ENCODE measurements at places on chromosomes 7 and 10.

- DNase-seq, result no peak
Measured at GRCh38 chr7:94335586-94335985, 59.1 kb upstream of the COL1A2 start.

DNA sequence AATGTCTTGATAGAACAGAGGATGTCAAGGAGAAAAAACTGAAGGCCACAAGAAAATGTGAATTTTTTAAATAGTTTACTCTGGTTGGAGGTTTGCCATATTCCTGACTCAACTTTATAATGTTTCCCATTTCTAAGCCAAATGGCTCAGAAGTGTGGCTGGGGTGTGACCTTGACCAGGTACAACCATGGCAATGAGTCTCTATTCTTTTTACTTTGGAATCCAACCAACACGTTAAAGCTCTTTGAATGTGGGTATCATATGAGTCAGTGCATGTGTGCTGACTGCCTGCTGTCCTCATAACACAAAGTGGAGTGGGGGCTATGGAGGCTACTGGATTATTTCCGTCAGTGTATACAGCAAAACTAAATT lies 33.5 kb upstream of the DLD start:
- DNase-seq, result no peak

GRCh38 chr7:93148144-93148543 lies at the start of gene SAMD9L:
TSS of gene SAMD9L (minus strand) at chr7:93148385. CDS start at chr7:93135971, 12,414 bp downstream.
- no peak for DNase-seq

DNA sequence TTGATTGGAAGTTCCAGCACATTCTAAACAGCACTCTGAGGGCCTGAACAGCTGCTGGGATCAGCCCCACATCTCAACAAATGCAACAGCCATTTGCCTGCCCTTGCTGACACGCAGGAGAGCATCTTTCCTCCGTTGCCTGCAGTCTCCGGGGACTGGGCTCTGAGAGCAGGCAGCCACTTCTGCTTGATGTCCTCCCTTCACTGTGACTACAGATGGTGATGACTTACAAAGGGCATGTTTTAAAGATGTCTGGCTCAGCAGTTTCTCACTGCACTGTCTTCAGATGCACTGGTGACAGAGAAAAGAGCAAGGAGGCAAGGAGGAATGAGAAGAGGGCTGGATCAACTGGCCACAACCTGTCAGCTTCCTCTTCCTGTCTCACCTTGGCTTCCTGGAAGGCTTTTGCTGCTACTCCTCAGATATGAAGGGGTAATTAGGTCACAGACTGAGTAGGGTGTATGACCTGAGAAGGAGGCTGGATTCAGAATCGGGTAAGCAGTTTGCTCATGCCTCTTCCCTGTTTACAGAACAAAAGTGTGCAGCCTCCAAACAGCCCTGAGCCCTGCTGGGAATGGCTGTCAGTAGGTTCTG lies 143.5 kb upstream of the GHITM start:
- DNase-seq, result no peak

DNA sequence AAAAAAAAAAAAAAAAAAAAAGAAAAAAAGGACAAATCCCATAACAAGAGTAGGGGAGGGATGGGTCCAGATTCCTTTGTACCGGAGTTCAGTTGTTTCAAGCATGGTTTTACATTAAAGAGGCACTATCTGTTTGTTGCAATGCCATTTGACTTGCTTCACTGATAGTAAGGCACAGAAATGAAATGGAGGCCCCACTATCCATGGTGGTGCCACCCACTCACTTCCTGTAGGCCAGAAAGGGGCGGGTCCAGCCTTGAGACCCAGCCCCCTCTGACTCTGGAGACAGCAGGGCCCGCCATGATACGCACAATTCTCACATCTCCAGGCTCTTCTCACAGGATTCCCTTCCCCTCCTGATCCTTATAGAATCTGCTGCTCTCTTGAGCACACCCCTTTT lies 100.0 kb downstream of the CLEC2L start:
- DNase-seq, result no peak

DNA sequence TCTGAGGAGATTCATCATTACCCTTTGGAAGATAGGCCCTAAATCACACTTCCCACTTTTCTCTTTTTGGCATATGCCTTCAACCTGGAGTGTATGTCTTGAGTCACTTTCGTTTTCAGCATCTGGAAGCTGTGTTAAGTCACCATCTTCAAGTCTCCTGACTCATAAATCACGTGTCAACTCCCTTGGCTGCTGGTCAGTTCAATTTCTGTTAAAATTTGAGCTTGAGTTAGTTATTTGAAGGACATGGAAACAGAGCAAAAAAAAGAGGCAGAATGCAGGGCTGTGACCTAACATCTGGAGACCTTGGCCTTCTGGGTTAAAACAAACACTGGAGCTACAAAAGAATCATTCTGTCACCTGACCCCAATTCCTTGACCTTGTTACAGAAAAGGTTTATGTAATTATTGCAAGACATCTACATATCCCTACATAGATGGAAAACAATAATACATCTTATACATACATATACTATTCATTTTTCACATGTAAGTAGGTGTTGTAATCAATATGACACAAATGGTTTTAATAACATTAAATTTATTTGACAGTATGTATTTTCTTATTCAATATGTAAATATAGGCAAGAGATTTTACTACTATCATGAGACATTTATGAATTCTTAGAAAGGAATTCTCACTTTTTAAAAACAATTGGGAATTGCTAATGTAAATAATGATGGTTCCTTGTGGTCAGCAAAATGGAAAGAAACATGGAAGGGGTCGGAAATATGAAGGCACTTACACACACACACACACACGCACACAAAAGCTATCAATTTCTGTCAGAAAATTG lies 169.7 kb upstream of the PHYHIPL start:
- peak; percentile 13 for DNase-seq

- DNase-seq, result no peak
Measured at GRCh38 chr7:7274782-7275181, 92.4 kb downstream of the C1GALT1 start.

GRCh38 chr10:74084955-74085354 lies 65.7 kb downstream of the AP3M1 start:
- DNase-seq, result peak; percentile 21

DNA sequence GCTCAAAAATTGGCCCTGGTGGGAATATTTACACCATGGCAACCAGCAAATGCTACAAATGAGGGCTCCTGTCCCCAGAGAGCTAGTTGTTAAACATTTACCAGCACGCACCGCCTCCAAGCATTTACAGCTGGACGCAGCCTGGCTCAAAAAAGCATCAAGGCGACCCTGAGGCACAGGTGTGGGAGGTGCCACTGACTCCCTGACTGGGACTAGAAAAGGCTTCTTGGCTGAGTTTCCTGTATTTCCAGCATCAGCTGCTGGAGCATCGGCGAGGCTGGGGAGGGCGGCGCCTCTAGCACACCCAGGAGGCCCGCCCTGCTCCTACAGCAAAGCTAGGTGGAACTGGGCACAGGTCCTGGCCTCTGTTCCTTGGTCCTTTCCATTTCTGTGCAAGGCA lies 43.5 kb upstream of the ZRANB1 start:
- no peak for DNase-seq

DNA sequence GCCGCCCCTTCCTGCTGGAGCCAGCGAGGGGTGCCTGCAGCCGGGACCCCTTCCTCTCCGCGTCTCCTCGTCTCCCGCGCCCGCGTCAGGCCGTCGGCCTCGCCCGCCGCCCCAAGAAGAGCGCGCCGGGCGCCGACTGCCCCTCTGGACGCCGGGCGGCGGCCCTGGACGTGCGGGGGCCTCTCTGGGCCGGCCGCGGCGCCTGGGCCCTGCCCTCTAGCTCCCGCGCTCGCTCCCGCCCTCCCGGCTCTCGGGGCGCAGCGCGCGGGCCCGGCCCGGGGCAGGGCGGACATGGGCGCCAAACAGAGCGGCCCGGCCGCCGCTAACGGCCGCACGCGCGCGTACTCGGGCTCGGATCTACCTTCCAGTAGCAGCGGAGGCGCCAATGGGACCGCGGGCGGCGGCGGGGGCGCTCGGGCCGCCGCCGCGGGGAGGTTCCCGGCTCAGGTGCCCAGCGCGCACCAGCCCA lies 704 bp downstream of the ZNRF2 start:
- peak; percentile 19 for DNase-seq

- DNase-seq, result no peak
Measured at GRCh38 chr7:40922316-40922670, 780.6 kb downstream of the INHBA start.

All from GM12892 (cell line).